Stimulated activated CD4-positive, alpha-beta T cell treated with anti-CD3 and anti-CD28 coated beads, Interleukin-1b, Interleukin-23, amount 100 ng/mL, for 1 hour (primary cell): ENCODE measurements at places on chromosomes 16 and 17.

DNA sequence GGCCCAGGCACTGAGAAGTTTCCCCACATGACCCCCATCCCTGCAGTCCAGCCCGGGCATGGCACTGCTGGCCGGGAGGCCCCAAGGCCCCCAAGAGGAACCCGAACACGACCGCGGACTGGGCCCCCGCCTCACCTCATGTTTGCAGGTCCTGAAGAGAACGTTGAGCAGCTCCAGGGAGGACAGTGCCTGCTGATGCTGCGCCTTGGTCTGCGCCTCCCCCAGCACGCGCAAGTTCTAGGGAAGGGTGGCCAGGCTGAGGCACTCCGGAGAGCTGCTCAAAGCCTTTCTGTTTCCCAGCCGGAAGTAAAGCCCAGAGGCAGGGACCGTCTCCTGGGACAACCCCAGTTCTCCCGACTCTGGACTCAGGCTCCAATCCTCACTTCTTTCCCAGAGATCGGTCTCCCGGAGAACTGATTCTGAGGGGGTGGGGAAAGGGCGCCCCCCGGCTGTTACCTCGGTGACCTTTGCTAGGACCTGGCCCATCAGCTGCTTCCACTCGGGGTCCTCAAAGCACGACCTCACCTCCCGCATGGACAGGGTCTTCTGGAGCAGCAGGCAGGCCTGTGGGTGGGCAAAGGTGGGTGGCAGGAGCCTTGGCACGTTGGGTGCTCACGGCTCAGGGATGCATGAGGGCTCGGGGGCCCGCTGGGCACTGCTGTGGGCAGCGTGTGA lies 13.7 kb downstream of the MYBBP1A start:
- DNase-seq, result no peak

GRCh38 chr16:65621640-65622039 lies 499.8 kb upstream of the CDH11 start:
- DNase-seq, result no peak

- no peak for DNase-seq
These were observed 5.8 kb upstream of the MEIOB start for GRCh38 chr16:1877804-1878203.

DNA sequence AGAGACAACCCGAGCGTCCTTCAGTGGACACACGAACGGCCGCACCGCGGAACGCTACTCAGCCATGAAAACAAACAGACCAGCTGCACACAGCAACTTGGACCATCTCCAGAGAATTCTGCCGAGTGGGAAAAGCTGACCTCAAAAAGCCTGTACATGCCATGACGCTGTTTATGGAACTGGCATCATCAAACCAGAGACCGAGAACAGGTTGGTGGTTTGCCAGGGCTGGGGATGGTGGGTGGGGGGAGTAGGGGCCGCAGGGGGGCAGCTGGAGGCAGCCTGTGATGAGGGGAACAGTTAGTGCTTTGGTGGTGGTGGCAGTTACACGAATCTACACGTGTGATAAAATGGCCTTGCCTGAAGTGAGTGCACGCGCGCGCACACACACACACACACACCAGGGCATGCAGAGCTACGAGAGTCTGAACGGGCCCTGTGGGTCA lies 169.8 kb downstream of the LAT start:
- DNase-seq, result no peak

DNA sequence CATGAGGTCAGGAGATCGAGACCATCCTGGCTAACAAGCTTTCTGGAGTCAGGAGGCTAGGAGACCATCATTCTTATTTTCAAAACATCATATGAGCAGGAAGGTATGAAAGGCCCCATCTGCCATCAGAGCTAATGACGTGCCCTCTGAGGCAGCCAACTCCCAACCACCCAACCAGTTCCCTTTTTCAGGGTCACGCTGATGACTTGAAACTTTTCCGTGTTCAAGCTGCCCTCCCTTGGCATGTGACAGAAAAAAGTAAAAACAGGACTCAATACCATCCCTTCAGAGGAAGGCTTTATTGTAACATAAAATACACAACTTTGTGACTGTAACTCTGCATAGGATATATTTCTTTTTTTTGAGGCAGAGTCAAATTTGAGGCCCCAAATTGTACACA lies 4.6 kb upstream of the GHDC start:
- no peak for DNase-seq

- no peak for DNase-seq
These were observed 4.5 kb downstream of the HERPUD1 start for GRCh38 chr16:56936491-56936890.

GRCh38 chr16:515175-515938 lies 12.2 kb upstream of the CAPN15 start:
- no peak for DNase-seq
